ENCODE measurements at places on chromosomes 12 and 14.

GRCh38 chr12:20436316-20436715 is 68.0 kb downstream of the PDE3A start:
- DNase-seq, result no peak

GRCh38 chr12:48237162-48237561 is 34.1 kb upstream of the OR10AD1 start:
- no peak for DNase-seq

GRCh38 chr12:82765971-82766705 is 79.4 kb downstream of the TMTC2 start:
- no peak for DNase-seq

DNA sequence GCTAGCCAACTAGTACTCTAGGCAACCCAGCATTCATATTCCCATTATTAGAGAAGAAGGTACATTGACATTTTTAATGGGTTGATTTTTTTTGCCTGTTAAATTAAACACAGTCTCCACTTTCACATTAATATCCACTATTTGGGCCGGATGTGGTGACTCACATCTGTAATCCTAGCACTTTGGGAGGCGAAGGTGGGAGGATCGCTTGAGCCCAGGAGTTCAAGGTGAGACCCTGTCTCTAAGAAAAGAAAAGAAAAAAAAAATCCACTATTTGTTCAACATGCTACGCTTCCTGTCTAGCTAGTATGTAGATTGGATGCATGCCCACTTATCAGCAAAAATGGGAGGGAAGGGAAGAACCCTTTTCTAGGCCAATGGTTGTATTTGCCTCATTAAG is 7.1 kb upstream of the CRADD start:
- DNase-seq, result no peak

DNA sequence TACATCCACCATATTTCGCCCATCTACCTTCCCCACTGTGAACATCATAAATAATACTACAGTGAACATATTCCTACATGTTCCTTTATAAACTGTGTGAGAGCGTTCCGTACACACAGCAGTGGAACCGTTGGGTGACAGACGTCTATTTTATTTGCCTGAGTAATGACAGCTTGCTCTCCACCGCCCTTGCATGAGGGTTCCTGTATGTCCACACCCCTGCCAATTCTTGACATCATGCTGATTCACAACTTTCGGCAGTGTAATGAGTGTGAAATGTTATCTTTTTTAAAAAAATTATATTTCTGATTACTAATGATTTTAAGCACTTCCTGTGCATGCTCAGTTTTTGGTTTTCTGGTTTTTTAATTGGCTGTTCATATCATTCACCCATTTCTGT is 4.3 kb upstream of the RAD52 start:
- no peak for DNase-seq

DNA sequence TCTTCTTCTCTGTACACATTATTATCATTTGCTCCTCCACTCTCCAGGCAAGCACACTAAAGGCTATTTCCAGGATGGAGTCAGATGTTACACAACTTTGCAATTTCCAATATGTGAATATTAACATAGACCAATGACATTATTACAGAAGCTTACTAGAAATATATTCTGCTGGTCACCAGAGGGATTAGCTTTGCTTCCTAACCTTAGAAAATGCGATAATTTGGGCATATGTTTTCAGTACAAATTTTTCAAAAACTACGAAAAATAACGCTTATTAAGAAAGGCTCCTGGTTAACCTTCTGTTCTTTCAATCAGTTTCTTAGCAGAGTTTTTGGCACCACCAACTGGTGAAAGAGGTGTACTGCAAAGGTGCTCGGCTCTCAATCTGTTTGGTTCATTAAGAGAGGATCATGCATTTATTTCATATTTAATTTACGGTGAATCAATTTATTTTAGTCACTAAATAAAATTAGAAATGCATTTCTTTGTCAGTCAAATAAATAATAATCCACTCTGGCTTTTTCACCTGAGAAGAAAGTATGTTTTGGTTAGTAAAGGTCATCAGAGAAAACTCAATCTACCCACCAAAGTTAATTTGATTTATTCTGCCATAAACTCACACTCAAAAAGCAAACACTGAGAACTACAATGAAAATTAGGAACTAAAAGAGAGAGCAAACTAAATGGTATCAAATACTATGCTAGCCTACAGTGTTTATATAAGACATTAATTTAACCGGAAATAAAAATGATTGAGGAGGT is 39.2 kb downstream of the EFCAB11 start:
- peak; percentile 54 for DNase-seq
